ENCODE measurements at places on chromosomes 2 and 18.

DNA sequence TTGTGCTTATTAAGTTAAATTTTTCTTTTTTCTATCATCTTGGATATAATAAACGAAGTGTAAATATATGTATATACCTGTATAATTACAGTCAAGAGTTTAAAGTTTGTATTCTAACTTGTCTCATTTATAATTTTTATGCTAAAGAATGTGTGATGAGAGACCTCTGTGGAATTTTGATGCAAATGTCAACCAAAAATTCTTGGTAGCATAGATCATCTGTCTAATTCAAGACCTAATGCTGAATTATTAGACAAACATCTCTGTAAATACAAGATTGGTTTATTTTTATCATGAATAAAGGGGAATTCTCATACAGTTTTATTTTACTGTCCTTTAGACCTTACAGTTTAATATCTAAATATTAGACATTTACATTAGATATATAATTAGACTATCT lies 149.2 kb upstream of the VWC2L start:
- no peak for DNase-seq

DNA sequence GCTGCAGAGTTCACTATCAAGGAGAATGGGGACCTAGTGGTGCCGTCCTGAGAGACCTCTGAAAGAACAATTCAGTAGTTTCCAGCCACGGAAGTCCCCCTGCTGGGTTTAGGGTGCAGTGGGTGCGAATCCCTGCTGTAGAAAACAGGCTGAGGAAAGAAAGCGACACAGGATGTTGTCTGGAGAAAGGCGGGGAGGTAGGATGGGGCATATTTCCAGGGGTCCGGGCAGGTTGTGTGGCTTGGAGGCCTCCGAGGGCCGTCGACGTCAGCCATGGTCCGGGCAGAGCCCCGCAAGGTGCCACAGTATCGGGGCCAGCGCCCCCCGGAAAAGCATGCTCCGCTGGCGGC lies 807 bp upstream of the CREB1 start:
- no peak for DNase-seq

DNA sequence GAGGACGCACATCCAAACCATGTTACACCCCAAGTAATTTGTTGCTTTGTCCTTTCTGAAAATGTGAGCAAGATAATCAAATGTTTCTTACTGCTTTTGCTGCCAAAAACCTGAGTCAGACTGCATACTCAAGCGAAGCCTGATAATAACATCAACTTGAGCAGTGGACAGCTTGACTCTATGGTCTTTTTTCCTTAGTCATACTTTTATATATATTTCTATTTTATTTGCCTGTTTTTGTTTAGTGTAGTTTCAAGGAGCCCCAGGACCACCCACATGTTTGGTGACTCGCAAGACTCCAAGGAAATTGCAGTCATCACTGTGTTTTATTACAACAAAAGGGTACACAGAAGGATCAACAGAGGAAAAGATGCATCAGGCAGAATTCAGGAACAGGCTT lies 688.4 kb upstream of the PIK3C3 start:
- no peak for DNase-seq

GRCh38 chr2:37891846-37892435 lies 33.1 kb upstream of the RMDN2 start:
- no peak for DNase-seq

GRCh38 chr2:55965276-55965675 lies 41.7 kb upstream of the EFEMP1 start:
- DNase-seq, result no peak

- DNase-seq, result peak; percentile 83
Observed at GRCh38 chr2:134120733-134121630, 132.9 kb upstream of the MGAT5 start.

DNA sequence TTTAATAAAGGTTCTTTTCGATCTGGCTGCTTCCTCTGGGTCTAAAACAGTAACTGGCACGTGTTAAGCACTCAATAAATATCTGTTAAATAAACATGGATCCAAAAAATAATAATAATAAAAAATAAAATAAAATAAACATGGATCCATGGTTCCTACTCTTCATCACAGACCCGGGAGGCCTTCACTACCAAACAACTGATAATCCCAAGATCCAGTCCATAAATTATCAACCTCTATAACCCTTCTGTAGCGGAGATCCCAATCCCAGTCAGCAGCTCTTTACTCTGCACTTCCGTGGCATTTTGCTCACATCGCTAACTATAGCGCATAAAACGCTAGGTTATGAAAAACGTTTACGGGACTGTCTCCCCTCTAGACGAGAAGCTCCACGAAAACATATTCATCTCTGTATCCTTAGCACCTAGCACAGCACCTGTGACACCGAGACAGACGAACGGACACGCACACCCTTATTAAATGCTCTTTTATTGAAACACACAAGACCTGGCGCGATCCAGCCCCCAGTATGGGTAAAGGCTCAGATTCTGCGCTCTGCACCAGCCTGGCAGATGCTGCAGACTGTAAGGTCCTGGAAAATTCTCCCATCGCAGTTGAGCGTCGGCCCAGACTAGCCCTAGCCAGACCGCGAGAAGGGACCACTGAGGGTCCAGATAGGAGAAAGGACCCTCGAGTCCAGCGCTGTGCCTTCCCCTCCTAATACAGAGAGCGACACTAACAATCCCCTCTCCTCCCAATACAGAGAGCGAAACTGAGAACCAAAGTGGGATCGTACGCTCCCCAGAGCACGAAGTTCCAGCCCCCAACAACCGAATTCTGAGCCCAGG lies 770 bp downstream of the NBAS start:
- no peak for DNase-seq

DNA sequence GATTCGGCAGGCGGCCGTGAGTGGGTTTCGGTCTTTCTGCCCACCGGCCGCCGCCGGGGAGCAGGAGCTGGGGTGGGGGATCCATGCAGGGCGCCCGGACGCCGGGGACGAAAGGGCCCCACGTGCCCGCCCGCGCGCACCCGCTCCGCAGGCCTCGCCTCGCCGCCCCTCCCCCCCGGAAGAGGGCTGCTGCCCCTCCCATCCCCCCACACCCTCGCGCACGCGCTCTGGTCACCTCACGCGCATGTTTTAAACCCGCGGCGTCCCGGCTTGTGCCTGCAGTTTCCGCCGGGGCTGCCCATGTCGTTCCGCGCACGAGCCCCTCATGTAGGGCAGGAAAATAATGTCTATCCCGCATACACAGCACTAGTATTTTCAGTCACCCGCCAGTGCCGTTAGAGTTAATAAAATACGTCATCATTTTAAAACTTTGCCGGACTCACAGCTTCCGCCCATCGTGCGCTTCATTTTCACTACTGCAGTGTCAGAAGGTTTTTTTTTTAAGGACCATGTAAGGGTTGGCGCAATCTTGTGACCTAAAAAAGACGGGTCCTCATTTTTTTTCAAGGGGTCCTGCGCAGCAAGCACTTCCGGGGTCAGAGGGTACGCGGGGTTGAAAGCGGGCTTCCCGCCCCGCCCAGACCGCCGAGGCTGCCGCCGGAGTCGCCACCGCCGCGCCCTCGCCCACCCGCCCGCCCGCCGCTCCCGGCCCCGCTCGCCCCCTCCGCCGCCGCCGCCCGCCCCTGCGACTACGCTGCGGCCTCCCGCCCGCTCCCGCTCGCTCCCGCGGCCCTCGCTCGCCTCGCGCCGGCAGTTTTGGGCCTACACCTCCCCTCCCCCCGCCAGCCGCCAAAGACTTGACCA lies at the start of gene PCBP1:
Gene PCBP1 (plus strand): TSS at position 640 of the 864 bp plus-strand sequence. CDS start 267 bp downstream, outside the sequence.
- peak; percentile 97 for DNase-seq

- no peak for DNase-seq
Observed at GRCh38 chr2:105194022-105194675, 47.4 kb upstream of the GPR45 start.

DNA sequence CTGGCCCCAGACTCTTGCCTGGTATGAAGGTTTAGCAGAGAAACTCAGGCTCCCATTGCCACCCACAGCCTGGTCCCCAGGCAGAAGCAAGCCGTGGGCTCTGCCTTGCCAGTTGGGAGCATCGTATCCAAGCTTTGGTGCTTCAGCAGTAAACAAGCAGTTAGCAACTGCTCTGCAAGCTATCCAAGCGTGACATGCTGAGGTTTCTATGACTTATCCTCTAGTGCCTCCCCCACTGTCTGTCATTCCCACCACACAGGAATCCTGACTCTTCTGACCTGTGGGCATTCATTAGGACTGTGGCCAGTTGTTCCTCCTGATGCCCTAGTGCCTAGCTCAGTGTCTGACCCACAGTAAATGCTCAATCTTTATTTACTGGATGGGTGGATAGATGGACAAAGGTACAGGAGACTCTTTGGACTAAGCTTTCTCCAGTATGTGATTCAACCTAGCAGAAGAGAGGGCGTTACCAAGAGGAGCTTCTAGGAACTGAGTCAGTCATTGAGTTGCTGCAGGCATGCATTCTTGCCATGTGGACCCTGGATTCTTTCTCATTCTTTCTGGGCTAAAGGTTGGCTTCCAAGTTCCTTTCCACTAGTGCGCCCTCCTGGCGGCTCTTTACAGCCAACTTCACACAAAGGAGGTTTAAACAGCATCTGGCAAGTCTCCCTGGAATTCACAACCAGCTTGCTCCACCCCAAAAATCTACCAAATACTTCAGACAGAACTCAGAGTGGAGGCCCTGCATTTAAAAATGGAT lies 40.6 kb upstream of the MRPL19 start:
- no peak for DNase-seq

GRCh38 chr2:199395311-199395710 lies 62.4 kb downstream of the SATB2 start:
- DNase-seq, result no peak

- DNase-seq, result no peak
Observed at GRCh38 chr2:207282916-207283315, 117.2 kb upstream of the KLF7 start.

DNA sequence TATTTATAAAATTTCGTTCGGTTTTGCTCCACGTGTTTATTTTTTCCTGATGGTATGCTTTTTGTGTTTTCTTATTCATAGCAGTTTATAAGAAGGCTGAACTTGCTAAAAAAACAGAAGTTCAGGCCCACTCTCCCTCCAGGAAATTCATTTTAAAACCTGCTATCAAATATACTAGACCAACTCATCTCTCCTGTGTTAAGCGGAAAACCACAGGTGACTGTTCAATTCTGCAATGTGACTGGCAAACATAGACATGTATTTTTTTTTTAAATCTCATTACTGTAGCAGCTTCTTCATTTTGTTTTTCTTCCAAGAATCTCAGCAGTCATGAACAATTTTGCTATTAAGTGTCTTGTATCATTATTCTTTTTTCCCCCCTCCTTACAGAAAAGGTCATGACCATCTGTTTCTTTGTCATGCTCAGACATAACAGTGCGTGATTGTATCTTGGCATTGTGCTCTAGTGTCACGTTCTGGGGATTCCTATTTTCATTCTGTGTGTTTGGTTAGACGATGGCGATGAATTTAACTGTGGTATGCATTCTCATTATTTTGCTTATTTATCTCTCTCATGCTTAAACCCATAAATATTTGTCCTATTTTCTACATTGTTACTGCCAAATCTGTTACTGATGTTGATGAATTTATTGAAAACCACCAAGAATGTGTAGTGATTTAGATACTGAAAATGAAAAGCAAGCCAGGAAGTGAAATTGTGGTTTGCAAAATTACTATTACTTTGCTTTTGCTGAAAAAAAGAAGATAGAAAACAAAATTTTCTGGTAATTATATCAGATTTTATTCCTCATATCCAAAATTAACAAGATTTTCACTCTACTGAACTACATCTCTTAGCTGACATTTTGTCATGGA lies 74.6 kb upstream of the UNC80 start:
- DNase-seq, result no peak

GRCh38 chr18:47788621-47789020 lies 141.8 kb downstream of the SMAD2 start:
- no peak for DNase-seq

GRCh38 chr18:3605954-3606443 lies 156.0 kb downstream of the TGIF1 start:
- no peak for DNase-seq

DNA sequence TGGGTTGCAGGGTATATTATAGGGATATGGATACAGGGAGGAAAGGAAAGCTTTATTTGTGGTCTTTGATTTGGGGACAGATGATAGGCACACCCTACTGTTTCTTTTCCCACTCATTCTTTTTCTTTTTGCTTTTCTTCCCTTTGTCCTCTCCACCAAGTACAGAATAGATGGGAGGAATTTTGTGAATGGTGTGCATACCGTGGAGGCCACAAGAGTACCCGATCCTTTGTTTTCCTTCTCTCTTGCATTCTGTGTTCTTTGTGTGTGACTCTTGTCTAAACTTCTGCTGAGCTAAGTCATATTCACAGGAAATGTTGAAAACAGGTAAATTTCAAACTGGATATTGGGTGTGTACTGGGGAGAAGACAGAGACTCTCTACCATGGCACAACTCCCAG lies 321.4 kb upstream of the SLC8A1 start:
- DNase-seq, result no peak

GRCh38 chr2:14855751-14856150 lies 223.2 kb downstream of the LRATD1 start:
- DNase-seq, result no peak

DNA sequence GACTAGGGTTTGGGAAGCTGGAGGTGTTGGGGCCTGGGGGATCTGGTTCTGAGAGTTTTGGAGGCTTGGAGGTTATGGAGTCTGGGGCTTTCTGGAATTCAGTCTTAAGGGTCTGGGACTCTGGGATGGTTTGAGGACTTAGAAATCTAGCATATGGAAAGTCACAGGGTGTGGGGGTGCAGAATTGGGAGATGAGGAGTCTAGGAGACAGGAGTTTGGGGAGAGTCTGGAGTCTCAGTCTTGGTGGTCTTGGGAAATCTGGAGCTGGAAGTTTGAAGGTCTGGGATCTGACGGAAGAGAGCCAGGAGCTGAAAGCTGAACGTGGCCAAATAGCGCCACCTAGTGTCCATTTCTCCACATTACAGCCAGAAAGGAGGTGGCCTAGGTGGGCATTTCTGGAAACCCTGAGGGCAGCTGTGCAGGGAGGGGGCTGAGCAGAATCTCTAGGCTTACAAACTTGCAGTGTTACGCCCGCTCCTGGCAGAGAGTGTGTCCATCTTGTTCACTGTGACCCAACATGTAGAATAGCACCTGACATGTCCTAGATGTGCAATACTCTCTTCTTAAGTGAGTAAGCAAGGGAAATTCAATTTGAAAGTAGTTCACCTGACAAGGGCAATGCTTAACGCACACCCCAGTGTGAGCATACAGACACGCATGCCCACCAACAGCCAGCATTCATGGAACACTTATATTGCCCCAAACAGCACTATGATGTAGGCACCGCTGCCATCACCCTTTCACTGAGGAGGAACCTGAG lies 204.8 kb downstream of the TFCP2L1 start:
- DNase-seq, result no peak

DNA sequence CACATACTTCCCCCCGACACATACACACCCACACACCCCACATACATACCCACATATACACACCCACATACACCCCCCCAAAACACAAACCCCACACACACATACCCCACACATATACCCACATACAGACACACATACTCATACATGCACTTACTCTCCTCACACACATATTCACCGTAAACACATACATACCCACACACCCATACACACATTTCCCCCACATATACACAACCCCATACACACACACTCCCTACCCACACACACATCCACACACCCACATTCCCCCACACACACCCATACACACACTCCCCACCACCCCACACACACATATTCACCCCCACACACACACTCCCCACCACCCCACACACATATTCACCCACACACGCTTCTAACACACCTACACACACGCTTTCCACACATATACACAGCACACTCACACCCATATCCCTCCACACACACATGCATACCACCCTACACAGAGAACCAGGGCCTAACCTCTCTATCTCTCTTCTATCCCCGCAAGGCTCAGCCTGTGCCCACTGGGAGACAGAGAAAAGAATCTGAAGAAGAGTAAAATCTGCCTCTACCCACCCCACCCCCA lies 182.4 kb upstream of the ETAA1 start:
- DNase-seq, result no peak

GRCh38 chr2:31079665-31080064 lies 58.6 kb downstream of the GALNT14 start:
- no peak for DNase-seq

- DNase-seq, result no peak
Observed at GRCh38 chr2:84293791-84294380, 165.2 kb downstream of the SUCLG1 start.

Measured in Right ventricle myocardium superior (tissue), 1 donor.